ENCODE measurements at places on chromosomes 6 and 20. TPM values are rescaled to one million over a fixed set of nuclear protein-coding genes. Genes with fewer than 3 reads are reported as not detected.

Gene GDAP1L1
- total RNA-seq: not detected

Gene C20orf96
- 2.8 TPM for total RNA-seq

Gene SLC22A23
- under 0.01 TPM for total RNA-seq

Gene LINC00237
- total RNA-seq: not detected

Gene RAB44
- under 0.01 TPM for total RNA-seq

Gene MYBL2
- 54.1 TPM for total RNA-seq

Gene CDH26
- total RNA-seq: not detected

Gene SLC17A1
- total RNA-seq: not detected

Gene CAPN11
- total RNA-seq: not detected

Gene BLTP3A
- 3.9 TPM for total RNA-seq

Gene NR2E1
- total RNA-seq: not detected

Gene RWDD2A
- total RNA-seq: 1.6 TPM

Gene TPD52L1
- total RNA-seq: 4.3 TPM

Gene BMP7
- not detected for total RNA-seq
